ENCODE measurements at places on chromosomes 7 and 10.

- DNase-seq = no peak
Measured at GRCh38 chr7:116145245-116145852, 65.0 kb upstream of the TES start.

DNA sequence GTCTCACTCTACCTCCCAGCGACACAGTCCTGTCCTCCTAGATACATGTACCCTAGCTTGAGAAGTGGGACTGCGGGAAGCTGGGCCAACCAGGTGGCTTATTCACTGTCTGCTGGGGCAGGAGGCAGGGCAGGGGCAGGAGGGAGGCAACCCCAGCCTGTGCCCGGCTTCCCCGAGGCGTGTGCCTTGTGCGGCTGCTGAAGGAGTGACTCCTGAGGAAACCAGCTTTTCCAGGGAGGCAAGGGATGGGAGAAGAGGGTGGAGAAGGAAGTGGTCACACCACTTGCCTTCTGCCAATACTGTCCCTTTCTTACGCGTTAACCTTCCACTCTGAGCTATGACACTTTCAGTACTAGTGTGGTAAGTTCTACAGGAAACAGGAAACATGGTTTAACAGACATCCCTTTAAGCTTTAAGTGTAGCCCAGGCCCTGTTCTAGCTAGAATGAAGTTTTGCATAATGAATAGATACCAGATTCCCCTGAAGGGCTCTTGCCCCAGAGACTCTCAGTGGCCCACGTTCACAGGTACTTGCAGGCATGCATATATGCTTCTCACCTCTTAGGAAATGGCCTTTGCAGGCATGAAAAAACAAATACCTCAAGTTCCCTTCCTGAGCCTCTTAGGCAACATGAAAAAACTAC, 40.6 kb downstream of the SYPL1 start:
- peak; percentile 63 for DNase-seq

DNA sequence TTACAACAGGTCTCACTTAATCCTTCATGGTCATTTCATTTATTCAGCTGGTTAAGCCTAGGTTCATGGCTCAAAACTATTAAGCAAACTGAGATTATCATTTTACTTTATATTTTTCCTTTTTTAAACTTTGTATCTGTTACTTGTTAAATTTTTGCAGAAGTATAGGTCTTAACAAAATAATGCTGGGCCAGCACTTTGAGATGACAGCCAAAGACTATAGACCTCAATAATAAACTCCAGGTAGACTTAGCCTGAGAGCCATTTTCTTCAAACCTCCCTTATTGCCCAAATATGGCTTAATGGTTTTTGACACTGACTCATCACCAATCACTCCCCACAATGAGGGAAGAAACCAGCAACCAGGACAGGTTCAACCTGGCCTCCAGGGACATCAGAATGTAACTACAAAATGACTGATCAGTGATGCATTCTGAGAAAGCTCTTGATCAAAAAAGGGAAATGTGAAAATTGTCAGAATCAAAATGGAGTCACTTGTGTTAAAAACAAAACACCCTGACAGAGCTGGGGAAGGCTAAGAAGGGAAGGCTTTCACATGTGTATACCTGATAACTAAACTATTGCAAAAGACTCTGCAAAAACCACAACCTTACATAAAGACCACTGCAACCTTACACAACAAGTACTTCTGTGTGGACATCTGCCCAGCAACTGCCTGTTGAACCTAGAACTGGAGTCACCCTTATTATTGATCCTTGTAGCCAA, 2.1 kb upstream of the CCDC126 start:
- no peak for DNase-seq

DNA sequence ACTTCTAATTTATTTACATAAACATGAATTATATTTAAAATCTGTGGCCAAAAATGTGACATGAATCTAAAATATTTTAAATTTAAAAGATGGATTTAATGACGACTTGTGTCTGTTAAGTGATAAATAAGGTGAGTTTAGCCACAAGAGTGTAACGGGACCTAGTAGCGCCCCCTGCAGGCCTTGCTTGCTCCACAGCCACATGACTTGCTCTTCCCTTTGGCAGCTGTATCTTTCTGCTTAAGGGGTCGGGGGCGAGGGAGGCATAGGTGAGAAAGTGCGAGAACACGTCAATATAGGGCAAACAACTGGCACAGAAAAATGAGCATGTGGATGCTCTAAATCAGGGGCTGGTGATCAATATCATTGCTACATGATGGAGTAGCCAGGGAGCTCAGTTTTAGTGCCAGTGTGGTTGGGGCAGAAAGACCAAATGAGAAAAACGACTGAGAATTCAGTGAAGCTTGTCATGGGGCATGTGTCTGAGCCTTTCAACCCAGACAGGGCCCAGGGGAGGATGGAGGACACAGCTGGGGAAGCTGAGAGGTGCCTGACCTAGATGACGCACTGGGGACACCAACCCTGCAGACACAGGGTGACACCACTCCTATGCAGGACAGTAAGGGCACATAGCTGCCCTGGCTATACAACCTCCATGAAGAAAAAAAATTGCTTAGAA, 49.8 kb downstream of the PAXIP1 start:
- DNase-seq = peak; percentile 54

- no peak for DNase-seq
Measured at GRCh38 chr7:21370283-21370982, 57.5 kb upstream of the SP4 start.

GRCh38 chr10:4315551-4315950, 510.5 kb upstream of the AKR1E2 start:
- DNase-seq = no peak

DNA sequence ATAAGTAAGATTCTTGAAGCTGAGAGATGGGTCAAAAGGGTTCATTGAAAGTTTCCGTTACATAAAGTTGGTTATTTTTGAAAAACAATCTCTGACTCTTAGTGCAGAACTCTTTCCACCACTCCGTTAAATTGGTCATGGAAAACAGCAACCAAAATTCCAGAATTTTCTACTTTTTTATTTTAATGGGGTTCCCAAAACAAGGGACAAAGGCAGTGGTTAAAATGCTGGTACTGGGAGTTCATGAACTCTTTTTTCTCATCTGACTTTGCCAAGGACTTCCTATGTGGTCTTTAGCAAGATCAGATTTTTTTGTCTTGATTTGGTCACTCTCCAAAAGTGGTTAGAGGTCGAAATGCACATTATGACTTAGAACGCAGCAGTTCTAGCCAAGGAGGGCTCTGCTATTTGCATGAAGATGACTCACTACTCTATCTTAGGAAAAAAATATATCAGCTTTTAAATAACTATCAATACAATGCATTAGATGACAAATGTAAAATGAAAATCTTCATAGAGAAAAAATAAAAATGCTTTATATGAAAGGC, 145.7 kb downstream of the REEP3 start:
- no peak for DNase-seq

DNA sequence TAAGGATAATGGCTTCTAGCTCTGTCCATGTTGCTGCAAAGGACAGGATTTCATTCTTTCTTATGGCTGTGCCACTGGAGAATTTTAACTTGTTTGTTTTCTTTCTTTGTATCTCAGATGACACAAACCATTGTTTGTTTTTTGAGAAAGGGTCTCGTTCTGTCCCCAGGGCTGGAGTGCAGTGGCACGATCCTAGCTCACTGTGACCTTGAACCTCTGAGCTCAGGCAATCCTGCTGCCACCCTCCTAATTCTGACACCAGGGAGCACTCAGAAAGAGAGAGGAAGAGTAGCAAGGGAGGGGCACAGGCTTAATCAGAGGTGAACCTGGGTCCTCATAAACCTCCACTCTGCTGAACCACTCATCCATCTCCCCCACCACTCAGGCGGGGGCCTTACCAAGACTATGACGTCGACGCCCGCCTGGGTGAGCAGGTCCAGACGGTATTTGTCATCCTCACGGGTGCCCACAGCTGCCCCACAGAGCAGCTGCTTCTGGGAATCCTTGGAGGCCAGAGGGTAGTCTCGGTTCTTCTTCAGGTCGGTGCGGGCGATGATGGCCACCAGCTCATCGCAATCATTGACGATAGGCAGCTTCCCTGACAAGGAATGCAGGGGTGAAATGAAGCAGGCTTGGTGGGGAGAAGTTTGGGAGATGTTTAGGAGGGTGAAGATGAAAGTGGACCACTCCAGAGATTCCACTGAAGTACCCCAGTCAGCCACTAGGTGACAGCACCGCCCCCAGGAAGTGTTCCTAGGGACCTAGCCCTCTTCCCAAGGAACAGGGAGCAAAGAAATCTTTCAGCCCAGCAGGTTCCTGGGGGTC, 11.6 kb downstream of the IMPDH1 start:
- peak; percentile 32 for DNase-seq

DNA sequence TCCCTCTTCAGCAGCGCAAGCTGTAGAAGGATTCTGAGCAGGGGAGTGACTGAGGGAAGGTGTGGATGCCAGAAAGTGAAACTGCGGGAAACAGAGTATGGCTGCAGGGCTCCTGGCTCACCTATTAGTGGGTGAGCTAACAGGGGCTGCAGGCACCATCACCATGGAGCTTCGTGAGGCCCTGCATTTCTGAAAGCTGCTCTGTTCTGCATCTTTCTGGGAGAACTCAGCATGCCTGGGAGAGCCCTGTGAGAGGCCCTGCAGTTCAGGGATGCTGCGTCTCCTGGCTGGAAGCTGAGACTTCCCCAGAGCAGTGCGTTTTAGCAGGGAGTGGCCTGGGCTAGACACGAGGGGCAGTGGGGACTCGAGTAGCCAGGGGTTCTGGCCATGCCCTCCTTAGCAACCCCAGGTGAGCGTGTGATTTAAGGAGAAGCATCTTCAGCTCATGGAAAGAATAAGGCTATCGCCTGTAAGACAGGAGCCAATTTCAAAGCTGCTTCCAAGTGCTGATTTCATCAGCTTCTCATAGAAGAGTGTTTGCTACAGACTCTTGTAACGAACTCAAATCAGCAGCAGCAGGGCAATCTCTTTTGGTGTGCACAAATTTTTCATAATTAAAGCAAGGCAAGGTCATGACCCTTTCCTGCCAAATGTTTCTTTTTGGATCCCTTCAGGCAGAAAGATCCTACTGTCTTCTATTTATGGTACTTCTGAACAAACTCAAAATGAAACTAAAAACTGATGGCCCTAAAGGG, 293.6 kb upstream of the ZNF32 start:
- no peak for DNase-seq

GRCh38 chr10:66637273-66638036, 288.4 kb upstream of the LRRTM3 start:
- DNase-seq = no peak

DNA sequence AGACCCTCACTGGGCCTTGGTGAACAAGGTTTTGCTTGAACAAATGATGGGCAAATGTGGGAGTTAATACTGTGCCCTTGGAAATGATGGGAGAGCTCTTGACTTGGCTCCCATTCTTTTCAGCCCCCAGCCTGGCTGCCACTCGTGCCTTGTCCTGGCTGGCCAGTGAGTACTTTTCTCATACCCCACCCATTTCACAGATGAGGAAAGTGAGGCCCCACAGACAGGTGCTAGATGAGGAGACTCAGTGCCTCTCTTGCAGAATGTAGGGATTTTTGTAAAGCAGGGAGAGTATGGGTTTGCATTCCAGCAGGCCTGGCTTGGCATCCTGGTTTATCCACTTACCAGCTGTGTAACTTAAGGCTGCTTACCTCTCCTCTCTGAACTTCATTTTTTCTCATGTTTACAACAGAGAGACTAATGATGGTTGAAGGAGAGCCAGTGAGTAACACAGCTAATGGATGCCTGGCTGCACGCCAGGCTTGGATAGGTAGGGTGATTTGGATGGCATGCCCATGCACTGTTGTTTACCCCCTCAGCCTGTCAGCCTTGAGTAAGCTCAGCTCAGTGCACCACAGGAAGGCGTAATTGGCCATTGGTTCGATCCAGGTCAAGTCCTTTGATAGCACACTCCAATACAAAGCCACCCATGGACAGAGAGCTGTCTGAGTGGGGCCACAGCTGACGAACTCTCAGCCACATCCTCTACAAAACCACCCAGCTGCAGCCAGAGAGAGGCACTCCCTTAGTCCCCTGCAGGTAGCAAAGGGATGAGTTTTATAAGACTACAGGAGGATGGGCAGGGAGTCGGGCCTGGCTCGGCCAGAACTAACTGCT, 436.8 kb downstream of the RPS24 start:
- DNase-seq = no peak

DNA sequence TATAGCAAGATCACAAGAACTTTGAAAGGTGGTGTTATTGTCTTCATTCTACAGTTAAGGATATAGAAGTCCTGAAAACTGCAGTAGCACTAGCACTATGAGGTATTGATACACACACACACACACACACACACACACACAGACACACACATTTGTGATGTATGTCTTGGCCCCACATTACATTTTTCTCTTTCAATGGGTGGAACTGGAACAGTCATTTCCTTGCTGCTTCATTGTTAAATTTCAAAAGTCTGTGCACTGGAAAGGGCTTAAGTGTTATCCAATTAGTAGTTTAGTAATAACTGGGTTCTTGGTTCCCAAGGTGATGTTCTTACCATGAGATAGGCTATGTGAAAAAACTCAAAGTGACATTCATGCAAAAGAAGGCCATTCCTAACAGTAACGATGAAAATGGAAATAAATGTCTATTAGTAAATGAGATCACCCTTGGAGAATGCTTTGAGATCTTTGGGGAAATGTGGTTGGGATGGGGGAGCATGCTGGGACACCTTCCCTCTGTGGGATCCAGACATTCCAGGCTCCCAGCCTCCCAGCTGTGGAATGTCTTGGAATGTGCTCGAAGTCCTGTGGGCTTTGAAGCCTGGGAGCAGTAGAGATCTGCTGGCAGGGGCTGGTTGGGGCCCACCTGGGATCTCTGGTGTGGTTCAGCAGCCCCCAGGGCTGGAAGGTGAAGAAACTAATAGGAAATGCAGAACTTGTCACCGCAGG, 37.4 kb upstream of the CALD1 start:
- no peak for DNase-seq

DNA sequence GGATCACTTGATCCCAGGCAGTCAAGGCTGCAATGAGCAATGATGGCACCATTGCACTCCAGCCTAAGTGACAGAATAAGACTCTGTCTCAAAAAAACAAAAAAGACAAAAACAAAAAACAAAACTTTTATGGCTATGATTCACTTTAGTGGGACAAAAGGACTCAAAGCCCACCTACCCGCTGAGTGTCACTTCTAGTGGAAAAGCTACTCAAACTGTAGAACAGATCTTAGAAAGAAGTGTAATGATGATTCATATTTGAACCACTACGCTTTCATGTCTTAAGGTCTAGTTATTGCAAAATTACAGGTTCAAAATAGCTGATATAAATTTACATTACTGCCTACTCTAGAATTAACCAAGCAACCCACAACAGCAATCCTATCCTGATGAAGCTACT, 47.1 kb upstream of the OTUD1 start:
- DNase-seq = no peak

Data from CD4-positive, alpha-beta memory T cell (primary cell).